Osteoblast (primary cell): ENCODE measurements at places on chromosomes 5 and 9.

- H3K27me3 ChIP-seq: no peaks in the 10 kb centered on the region
- H3K4me1 ChIP-seq: no peaks in the 10 kb centered on the region
- no peak overlapping the region for H3K27ac ChIP-seq
- H3K4me3 ChIP-seq: no peak overlapping the region
- peaks cover 8% of the 10 kb centered on the region for H3K36me3 ChIP-seq
- DNase-seq: no peak
Measured at GRCh38 chr5:71651579-71651978, 64.4 kb downstream of the MCCC2 start.

DNA sequence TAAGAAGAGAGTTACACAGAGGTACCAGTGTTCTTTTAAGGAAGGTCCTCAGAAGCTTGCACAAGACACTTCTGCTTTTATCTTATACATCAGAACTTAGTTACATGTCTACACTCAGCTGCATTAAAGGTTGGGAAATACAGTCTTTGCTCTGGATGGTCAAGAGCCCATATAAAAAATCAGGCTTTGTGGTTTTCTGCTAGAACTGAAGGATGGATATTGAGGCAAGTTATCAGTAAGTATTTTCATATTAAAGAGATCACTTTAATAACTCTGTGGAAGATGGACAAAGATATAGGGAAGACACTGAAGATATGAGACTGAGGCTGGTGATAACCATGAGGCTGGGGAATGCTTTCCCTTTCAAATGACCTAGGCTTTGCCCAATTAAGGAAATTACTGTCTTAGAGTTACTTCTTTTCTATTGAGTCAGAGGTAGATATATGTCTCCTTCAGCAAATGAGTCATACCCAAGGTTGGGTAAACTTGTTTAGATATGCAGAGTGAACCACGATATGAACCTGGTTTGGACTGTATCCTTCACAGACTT is 87.0 kb upstream of the TNC start:
- H3K27me3 ChIP-seq: no peaks in the 10 kb centered on the region
- H3K27ac ChIP-seq: peak overlapping the region; percentile 77
- no peaks in the 10 kb centered on the region for H3K36me3 ChIP-seq
- peaks cover 80% of the 10 kb centered on the region for H3K4me1 ChIP-seq
- H3K4me3 ChIP-seq: no peak overlapping the region

DNA sequence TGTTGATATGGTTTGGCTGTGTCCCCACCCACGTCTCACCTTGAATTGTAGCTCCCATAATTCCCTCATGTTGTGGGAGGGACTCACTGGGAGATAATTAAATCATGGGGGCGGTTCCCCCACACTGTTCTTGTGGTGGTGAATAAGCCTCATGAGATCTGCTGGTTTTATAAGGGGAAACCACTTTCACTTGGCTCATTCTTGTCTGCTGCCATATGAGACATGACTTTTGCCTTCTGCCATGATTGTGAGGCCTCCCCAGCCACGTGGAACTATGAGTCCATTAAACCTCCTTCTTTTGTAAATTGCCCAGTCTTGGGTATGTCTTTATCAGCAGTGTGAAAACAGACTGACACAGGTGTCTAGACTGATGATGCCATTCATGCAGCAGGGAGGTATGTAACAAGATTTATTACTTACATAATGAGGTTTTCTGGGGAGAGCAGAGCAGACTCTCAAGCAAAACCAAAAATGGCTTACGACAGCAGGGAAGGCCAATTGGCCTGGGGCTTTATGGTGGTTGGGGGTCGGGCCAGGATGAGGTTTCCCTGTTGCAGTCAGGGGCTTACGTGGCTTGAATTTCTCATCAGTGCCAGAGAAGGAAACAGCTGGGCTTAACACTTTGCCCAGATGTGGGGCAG is 9.5 kb upstream of the COMMD10 start:
- no peaks in the 10 kb centered on the region for H3K4me1 ChIP-seq
- H3K4me3 ChIP-seq: no peak overlapping the region
- no peak for DNase-seq

DNA sequence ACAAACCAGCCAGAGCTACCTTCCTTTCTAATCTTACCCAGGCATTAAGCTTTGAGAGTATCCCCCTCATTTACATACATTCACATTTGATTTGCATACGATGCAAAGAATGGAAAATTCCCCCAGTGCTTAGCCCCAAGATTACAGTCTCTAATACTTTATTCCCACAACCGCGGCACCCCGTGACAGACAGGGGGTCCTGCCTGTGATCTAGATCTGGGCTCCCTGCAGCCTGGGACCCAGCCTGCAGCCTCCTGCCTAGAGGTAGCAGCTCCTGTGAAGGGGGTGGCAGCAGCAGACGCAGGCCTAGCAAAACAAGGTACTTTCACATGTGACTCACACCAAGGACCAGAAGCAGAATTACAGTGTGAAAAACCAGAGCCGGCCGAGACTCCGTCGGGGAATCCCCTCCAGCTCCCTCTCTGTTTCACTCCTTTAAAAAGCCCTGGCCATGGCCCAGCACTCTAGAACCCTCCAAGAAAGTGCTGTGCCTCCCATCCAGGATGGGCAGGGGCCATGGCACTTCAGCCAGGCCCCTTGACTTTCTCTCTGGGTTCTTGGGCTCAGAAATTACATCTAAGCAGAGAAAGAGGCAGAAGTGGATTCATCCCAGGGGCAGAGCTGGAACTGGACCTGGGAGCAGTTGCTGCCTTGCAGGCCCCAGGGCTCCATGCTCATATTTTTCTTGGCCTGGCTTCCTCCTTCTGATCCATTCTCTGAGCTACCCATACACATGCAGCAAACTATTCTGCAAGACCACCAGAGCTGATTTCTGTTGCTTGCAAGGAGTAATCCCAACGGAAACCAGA is 14.0 kb upstream of the TCF7 start:
- H3K4me1 ChIP-seq: peaks cover 13% of the 10 kb centered on the region
- no peaks in the 10 kb centered on the region for H3K27me3 ChIP-seq
- H3K36me3 ChIP-seq: no peaks in the 10 kb centered on the region
- H3K27ac ChIP-seq: peak overlapping the region; percentile 47
- peak; percentile 96 for DNase-seq

DNA sequence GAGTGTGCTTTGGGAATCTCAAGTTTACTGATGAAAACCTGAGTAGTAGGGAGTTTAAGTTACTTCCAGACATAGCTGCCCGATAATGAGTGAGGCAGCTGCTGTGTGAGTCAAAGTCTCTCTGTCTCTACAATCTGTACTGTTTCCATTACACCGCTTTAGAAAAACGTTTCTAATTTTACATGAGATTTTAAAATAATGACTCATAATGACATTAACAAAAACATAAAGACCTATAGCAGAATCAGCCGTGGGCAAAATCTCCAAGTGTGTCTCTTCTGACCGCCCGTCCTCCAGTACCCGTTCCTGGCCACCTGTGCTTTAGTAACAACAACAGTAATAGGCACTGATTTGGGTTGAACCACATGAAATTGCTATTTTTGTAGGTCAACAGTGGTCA is 69.6 kb upstream of the PRRC1 start:
- no peaks in the 10 kb centered on the region for H3K27me3 ChIP-seq
- no peaks in the 10 kb centered on the region for H3K36me3 ChIP-seq
- H3K4me1 ChIP-seq: peaks cover 5% of the 10 kb centered on the region

GRCh38 chr5:40560474-40561110 is 119.1 kb upstream of the PTGER4 start:
- no peak overlapping the region for H3K27ac ChIP-seq
- no peak for DNase-seq
- H3K36me3 ChIP-seq: no peaks in the 10 kb centered on the region
- H3K4me3 ChIP-seq: no peak overlapping the region

DNA sequence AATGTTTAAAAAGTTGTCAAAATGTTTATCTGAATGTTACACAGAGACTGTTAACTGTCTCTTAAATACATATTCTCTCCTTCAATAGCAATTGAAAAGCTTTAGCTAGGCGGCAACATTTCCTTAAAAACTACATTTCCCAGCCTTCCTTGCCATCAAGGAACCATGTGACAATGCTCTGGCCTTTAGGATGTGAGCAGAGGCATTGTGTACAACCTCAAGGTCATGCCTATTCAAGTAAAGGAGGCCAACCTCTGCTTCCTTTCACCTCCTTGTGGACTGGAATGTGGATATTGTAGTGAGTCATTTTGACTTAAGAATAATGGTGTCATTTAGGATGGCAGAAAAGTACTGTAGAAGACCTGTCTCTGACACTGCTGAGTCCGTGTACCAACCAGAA is 23.7 kb upstream of the MROH2B start:
- peak; percentile 4 for DNase-seq
- no peaks in the 10 kb centered on the region for H3K36me3 ChIP-seq
- no peak overlapping the region for H3K27ac ChIP-seq
- no peak overlapping the region for H3K4me3 ChIP-seq
- H3K27me3 ChIP-seq: no peaks in the 10 kb centered on the region

DNA sequence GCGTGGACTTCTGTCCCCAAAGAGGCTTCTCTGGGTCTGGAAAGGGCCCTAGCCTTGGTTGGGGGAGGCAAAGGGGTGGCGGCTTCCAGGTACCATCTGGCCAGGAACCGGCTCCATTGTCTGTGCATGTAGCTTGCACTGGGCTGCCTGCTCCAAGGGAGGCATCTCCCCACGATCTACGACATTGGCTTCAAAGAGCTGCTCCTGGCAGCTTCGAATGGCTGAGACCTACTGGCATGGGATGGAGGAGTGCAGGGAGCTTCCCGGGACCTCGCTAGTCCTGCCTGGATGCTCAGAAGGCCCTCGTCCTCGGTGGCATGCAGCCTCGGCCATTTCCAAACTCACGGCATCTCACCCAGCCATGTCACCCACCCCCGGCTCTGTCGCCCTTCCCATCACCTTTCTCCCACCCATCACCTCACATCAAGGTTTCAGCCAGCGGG is 137.8 kb downstream of the KCNIP1 start:
- H3K27me3 ChIP-seq: peaks cover 9% of the 10 kb centered on the region
- H3K36me3 ChIP-seq: no peaks in the 10 kb centered on the region
- peak; percentile 73 for DNase-seq
- H3K27ac ChIP-seq: no peak overlapping the region

DNA sequence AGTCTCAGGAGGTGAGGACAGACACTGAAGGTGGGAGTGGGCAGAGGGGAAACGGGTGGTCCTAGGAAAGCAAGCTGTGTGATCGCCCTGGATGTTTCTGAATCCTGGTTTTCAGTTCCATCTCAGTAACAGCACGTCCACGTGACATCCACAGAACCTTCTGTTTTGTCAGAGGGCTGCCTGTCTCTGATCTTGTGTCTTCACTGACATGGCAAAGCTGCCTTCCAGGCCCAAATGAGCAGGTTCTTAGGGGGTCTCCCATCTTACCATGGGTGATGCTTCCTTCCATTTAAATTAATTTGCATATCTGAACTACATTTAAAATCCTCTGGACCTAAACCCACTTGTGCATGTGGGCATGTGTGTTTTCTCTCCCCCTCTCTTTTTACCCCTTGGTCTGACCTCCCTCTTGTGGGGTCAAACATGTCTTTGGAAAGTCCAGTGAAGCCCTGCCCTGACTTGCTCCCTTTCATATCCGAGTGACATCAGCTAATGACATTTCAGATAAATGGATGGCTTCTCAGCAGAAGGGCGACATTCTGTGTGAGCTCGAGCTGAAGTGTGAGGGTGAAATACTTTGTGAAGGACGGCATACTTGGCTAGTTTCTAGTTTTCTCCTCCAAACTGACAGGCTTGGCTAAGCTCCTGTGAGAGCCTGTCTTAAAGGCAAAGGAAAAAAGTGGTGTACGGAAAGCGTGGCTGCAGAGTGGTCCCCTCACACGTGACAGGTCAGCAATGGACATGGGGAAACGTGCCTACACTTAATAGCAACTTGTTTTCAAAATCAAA is 204.8 kb upstream of the S1PR3 start:
- no peak overlapping the region for H3K4me3 ChIP-seq
- H3K27ac ChIP-seq: no peak overlapping the region
- H3K36me3 ChIP-seq: no peaks in the 10 kb centered on the region
- DNase-seq: no peak
- peaks cover 49% of the 10 kb centered on the region for H3K4me1 ChIP-seq
- no peaks in the 10 kb centered on the region for H3K27me3 ChIP-seq

DNA sequence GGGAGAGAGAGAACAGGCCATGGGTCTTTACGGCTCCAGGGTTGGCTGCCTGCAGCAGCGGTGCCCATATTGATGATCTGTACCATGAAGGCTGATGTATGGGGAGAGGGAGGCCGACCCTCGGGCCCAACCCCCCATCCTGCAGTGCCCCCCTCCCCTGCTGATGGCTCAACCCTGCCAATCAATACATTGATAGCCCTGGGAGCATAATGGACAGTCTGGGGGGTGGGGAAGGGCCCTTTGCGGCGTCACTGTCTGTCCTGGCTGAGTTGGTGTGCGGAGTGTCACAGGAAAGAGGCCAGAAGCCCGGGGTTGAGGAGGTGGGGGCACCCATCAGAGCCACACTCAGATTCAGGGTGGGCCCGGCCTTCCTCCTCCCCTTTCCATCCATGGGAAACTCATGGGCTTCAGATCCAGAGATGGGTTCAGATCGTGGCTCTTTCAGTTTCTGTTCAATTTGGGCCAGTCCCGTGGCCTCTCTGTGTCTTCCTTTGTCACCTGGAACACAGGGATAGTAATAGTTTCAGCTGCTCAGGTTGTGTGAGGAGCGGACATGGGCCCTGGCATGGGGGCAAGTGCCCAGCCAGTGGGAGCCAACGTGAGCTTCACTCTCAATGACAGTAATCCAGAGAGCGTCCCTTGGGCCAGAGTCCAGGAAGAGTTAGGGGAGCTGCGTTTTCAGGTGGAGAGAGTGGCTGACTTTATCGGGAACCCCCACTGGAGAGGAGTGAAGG is 9.5 kb downstream of the FGF18 start:
- no peaks in the 10 kb centered on the region for H3K27me3 ChIP-seq
- DNase-seq: peak; percentile 27
- no peaks in the 10 kb centered on the region for H3K36me3 ChIP-seq

DNA sequence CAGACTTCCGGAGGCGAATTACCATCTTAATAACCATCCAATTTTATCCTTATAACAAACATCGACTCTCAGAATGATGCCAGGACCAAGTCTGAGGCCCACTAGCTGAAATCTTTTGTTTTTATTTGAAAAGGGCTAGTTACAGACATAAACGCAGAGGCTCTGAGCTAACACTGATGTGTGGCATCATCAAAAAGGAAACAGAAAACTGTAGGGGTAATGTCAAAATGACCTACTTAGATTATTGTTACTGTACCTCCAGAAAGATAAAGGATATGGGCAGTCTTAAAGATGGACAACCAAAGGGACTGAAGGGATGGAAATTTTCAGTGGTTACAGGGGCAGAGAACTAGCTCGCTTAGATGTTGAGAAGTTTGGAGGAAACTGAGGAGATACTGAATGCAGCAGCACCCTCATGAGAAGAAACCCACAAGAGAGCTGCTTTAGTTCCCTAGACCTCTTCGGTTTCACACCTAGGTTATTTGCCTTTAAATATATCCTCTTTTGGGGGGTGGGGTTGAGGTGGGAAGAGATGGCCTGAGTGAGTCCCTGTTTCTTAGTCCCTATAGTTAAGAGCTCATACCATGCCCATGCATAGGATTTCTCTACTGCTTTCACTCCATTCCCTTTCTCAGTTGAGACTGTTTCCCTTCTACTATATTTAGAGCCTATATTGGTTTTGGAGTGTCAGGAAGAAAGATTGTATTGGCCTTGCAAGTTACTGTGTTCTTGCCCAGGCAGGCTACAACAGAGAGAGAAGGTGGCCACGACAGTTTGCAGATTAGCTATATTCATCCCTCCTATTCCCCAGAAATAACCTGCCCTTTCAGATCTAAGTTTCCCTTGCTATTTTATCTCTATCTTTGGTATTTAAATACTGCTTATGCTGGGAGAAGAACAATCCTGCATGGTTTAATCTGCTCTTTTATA is 320.4 kb upstream of the EFNA5 start:
- no peak overlapping the region for H3K4me3 ChIP-seq
- no peaks in the 10 kb centered on the region for H3K27me3 ChIP-seq
- no peaks in the 10 kb centered on the region for H3K36me3 ChIP-seq
